HL-60 (cell line): ENCODE measurements at places on chromosomes 11 and 22.

DNA sequence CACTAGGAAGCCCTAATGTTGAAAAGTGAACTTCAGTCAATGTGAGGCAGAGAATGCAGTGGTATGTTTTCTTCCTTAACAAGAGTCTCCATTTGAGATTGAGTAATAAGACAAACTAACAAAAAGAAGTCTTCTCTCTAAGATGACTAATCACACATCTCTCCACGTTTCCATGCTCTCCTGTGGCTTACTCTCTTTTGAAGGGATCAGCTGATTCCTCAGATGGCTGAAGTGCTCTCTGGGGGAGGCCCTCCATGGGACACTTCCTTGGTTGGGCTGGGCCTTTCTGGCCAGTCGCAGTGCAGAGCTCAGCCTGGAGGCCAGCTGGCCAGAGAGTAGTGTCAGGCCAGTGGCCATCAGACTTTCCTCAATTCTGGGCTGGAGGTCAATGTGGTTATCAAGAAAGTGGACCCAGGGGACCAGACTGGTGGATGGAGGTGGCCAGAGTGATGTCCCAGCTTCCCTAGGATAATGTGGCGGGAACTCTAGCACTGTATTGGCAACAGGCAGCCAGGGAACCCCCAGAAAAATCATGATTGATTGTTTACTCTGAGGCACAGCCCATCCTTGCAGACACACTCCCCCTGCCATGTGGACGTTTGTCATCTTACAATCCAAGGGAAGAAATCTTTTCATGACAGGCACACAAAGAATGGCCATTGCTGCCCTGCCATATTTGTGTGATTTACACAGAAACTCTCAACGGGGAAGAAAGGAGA lies 14.5 kb downstream of the CSRP3 start:
- no peak for DNase-seq

GRCh38 chr11:26830757-26831156 lies 108.9 kb upstream of the SLC5A12 start:
- no peak for DNase-seq

DNA sequence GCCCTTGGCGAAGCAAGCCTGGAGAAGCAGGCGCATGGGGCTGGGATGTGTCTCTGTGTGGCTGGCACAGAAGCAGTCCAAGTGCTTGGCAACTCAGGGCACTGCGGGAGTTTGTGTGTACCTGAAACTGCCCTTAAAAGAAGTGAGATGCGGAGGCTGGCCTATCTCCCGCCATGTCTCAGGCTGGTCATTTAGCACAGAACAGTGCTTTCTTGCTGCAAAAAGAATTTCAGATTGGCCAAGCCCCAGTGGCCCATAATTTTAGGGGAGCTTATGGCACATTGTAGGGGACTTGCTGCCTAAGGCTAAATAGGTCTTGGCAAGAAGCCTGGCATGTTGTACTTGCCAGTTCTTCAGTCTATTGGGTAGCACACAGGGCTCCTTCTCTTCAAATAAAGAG lies 16.4 kb downstream of the EHF start:
- no peak for DNase-seq

GRCh38 chr11:78354408-78355308 lies 63.0 kb downstream of the GAB2 start:
- DNase-seq, result no peak

- no peak for DNase-seq
These were observed 11.8 kb downstream of the EMSY start for GRCh38 chr11:76456571-76456970.

DNA sequence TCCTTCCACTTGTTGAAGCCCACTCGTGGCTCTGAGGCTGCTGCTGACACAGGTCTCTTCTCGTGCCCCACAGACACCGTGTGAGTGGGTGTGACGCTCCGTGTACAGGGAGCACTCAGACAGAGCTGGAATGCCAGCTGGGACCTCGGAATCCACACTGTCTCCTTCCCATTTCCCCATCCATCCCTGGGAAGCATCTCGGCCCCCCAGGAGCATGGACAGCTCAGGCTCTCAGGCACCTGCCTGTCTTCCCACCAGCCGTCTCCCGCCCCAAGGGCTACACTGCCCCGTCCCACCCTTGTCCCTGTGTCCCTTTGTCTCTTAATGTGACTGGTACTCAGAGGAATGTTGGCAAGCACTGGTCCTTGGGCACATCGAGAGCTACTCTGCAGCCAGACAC lies 63.8 kb downstream of the ARHGAP8 start:
- no peak for DNase-seq

GRCh38 chr11:33634291-33634834 lies 66.3 kb downstream of the C11orf91 start:
- DNase-seq, result no peak

DNA sequence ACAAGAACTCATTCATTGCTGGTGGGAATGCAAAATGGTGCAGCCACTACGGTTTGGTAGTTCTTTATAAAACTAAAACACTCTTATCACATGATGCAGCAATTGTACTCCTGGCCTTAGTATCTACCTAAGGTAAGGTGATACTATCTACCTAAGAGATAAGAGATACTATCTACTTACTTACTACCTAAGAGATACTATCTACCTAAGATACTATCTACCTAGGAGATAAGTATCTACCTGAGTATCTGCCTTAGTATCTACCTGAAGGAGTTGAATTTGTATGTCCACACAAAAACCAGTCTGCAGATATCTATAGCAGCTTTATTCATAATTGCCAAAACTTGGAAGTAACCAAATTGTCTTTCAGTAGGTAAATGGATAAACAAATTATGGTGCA lies 29.0 kb upstream of the SMCO4 start:
- no peak for DNase-seq

- peak; percentile 39 for DNase-seq
These were observed 4.9 kb downstream of the TBRG1 start for GRCh38 chr11:124627546-124627945.

DNA sequence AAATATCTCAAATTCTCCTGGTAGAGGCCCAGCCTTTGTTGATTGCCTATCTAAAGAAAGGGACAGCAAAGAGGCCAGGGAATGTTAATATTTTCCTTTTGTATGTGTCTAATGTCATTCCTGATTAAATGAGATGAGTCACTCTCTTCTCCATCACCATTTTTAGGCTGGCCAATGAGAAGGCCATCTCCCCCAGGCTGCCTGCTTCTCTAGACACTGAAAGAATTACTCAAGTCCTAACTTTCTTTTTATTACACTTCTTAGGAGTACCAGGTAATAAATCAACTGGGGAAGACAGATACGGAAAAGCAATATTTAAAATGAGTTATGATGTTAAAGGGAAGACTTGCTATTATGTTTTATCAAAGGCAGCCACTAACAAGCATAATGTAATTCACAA lies 259.2 kb upstream of the SORL1-AS1 start:
- no peak for DNase-seq

- no peak for DNase-seq
These were observed 33.0 kb downstream of the FAM168A start for GRCh38 chr11:73564903-73565302.

DNA sequence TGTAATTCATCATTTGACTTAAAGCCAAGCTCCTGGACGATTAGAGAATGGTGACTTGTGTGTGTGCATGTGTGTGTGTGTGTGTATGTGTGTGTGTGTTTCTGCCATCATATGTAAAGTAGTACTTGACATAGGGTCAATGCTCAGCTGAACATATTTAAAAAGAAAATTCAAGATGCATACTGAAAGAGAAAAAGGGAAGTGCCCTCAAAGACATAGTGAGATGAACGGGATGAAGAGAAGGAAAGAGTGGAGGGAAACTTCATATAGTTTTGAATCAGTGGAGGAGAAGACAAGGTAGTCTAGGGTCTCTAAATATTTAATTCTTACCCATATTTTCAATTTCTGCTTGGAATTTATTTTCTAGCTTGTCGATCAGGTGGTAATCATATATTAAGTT lies 4.0 kb downstream of the TCN1 start:
- DNase-seq, result no peak

- no peak for DNase-seq
These were observed 10.3 kb downstream of the KDM4E start for GRCh38 chr11:95035316-95035715.

GRCh38 chr22:46802608-46803027 lies 40.2 kb downstream of the TBC1D22A start:
- no peak for DNase-seq

- no peak for DNase-seq
These were observed 1053.8 kb upstream of the CNTN5 start for GRCh38 chr11:97966901-97967300.

DNA sequence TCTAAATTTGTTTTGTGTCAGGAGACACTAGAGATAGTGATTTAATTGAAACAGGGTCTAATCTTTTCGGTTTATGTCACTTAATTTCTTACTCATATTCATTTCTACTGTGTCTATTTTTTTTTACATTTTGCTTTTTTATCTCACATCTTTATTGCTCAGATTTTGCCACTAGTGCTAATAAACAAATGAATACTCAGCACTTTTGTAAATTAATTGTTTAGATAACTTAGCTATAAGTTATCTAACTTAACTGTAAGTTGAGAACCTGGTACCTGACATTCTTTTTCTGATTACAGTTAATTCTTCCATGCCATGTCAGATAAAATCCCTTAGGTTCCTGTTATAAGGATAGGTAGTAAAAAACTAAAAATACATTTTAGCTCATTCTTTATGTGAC lies 22.1 kb upstream of the OR5M8 start:
- DNase-seq, result no peak

- DNase-seq, result no peak
These were observed 34.6 kb downstream of the A4GALT start for GRCh38 chr22:42685941-42686653.

DNA sequence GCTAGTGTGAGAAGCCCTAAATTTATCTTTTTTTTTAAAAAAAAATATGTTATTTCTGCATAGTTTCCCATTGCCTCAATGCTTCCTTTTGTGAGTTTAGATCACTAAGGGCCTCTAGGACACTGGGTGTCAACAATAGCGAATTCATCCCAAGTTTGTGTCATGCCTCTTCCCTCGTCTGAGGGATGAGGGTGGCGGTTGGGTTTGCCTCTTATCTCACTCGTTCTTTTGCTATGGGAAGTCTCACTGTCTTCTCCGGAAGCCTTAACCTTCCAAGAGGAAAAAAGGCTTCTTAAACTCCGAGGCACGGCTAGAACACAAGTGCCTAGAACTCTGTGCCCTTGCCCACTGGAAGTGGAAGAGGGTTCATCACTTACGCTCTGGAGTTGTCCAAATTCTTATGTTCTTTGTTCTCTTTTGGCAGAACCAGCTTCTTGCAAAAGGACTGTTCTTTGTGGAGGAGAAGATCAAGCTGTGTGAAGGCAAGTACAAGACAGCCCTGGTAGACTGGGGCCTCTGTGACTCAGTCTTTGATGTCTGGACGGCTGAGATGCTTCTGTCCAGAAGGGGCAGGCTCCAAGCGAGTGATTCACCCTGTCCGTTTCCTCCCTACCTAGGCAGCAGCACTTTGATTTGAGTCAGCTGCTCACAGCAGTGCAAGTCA lies 78.5 kb downstream of the TRAF6 start:
- DNase-seq, result no peak

GRCh38 chr11:73950869-73951710 lies at the start of gene DNAJB13:
DNAJB13 (plus strand) TSS chr11:73951026; CDS start chr11:73951070, 44 bp downstream.
- DNase-seq, result peak; percentile 50

- no peak for DNase-seq
These were observed 778 bp upstream of the PAK1 start for GRCh38 chr11:77474684-77475060.

DNA sequence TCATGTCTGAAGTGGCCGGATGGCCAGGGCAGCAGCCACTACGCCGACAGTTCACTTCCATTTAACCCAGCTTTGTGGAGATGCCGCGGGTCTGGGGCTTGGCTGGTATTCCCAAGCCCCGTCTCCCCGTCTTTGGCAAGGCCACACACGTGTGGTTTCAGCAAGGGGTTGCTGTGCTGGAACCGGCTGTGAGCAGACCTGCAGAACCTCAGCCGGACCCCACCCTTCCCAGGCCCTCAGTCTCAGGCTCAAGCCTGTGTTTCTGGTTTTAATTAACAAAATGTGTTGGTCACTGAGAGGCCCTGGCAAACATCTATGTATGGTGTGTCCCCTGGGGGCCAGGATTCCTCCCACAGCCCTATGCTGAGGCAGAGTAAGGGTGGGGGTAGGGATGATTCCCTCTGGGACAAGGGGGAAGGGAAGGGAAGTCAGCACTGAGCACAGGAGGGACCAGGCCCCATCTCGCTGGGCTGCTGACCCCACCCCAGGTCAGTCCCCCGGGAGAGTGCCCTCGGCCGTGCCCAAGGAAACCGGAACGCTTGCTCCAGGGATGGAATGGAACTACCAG lies 9.3 kb downstream of the OSBPL5 start:
- no peak for DNase-seq

- DNase-seq, result no peak
These were observed 441 bp downstream of the TCN2 start for GRCh38 chr22:30607300-30607930.

DNA sequence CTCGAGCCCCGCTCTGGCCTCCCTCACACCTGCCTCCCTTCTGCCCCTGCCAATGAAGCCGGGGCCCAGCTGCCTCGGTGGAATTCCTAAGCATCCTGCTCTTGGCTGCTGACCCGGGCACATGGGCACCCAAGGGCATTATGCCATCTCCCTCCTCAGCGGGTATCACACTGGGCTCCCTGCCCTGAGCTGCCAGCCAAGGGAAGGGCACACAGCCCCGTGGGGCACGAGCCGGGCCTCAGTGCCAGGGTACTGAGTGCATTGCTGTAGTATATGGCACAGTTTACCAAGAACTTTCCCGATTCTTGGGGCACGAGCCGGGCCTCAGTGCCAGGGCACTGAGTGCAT lies 43.8 kb upstream of the JAM3 start:
- no peak for DNase-seq

GRCh38 chr11:128626913-128627665 lies 39.7 kb upstream of the ETS1 start:
- DNase-seq, result no peak

GRCh38 chr11:43243927-43244326 lies 67.9 kb upstream of the API5 start:
- no peak for DNase-seq

- peak; percentile 48 for DNase-seq
These were observed 99.5 kb downstream of the ZNF280B start for GRCh38 chr22:22408731-22409696.

- no peak for DNase-seq
These were observed 88.3 kb upstream of the MTMR2 start for GRCh38 chr11:96012086-96012824.

GRCh38 chr11:79333355-79333754 lies 107.5 kb downstream of the TENM4 start:
- DNase-seq, result no peak

DNA sequence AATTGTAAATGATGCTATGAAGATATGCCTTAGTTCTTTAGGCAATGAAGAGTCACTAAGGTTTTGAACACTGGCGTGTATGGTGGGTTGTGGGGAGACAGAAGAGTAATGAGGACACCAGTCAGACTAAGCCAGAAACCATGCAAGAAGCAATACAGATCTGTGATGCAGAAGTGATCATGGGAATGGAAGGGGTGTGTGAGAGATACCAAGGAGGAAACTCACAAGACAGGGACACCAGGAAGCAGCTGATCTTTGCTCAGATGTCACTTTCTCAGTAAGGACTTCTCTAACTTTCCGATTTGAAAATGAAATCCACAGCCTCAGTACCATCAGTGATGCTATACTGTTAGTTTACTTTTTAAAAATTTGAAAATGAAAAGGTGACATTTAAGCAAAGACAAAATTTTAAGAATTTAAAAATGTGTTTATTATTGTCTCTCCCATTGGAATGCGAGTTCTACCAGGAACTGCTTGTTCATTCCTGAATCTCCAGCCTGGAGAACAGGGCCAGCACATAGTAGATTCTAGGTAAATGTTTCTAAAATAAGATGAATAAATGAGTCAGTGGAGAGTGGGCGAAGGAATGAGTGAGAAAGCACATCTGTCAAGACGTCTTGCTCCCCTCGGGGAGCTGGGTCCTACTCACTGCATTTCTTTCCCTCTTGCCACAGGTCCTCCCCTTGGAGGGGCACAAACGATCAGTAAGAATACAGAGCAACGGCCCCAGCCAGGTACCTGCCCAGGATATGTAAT lies 60.4 kb downstream of the KCNJ1 start:
- no peak for DNase-seq
